ENCODE measurements at places on chromosomes 7 and 10. TPM values are rescaled to one million over a fixed set of nuclear protein-coding genes. Genes with fewer than 3 reads are reported as not detected.

The NOS3 gene
- 9.7 TPM for total RNA-seq

The SUN3 gene
- total RNA-seq = not detected

DNA sequence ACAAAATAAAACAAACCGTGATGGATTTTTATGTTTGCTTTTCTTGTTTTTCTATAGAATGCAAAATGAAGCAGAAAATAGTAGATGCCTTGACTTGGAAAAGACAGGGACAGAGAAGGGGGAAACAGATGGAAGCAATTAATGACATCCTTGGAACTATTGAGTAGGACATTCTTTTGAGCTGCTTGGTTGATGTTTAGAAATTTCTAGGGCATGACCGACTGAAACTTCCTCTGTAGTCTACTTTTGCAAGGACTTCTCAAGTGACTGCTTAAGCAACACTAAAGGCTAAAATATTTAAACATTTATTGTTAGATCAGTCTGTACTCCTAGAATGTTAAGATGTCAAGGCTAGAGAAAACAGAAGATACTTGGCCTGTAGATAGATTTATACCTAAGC is 49.4 kb downstream of the VCL start:
- H3K27me3 ChIP-seq = no peaks in the 10 kb centered on the region
- H3K4me1 ChIP-seq = no peaks in the 10 kb centered on the region
- no peak overlapping the region for H3K4me3 ChIP-seq
- peaks cover 78% of the 10 kb centered on the region for H3K36me3 ChIP-seq

DNA sequence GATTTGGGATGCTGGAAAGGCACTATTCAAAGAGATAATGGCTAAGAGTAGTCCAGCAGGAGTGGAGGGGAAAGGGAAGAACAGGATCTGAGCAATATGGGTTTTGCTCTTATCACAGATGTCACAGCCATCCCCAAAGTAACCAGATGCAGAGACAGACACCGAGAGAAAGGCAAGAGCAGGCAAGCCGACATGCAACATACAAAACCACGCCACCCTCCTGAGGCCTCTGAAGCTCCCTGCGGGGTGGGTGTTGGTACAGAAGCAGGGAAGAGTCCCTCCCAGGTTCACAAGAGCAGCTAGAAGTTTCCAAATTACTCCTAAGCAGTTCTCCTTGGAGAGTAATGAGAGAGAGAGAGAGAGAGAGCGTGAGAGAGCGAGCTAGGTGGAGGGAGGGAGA is 10.8 kb upstream of the C10orf53 start:
- H3K4me1 ChIP-seq = no peaks in the 10 kb centered on the region
- DNase-seq = no peak
- no peak overlapping the region for H3K4me3 ChIP-seq
- peaks cover 34% of the 10 kb centered on the region for H3K27me3 ChIP-seq
- no peak overlapping the region for H3K27ac ChIP-seq

DNA sequence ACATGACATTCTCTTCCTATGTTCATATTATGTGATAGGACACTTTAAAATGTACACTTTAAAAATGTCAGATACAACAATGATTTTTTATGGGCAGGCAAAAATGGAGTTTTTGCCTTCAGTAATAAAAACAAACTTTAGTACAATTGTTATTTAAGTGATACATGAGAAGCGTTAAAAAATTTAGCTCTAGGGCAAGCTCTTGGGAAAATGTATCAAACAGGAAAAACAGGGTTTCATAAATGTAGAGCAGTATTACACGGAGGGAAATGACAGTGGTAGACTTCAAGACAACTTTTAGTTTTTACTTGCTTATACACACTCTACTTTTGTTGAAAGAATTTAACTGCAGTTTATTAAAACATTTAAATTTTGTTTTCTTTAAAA is 1.5 kb downstream of the FHIP2A start:
- H3K27ac ChIP-seq = no peak overlapping the region
- DNase-seq = no peak
- peak overlapping the region; percentile 85 for H3K4me3 ChIP-seq
- H3K36me3 ChIP-seq = no peaks in the 10 kb centered on the region
- H3K27me3 ChIP-seq = no peaks in the 10 kb centered on the region
- no peaks in the 10 kb centered on the region for H3K4me1 ChIP-seq

DNA sequence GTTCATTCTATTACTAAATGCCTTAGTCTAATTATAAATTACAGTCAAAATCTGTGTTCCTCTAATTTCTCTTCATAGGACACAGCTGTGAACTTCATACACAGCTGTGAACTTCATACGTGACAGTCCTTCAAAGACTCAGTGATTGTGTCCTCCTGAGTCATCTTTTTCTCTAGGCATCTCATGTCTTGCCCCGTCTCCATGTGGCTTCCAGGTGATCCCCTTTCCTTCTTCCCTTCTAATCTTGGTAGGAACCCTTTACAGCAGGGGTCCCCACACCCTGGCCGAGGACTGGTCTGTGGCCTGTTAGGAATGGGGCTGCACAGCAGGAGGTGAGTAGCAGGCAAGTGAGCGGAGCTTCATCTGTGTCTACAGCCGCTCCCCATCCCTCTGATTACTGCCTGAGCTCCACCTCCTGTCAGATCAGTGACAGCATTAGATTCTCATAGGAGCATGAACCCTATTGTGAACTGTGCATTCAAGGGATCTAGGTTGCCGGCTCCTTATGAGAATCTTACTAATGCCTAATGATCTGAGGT is 14.0 kb upstream of the EIF5AL1 start:
- no peaks in the 10 kb centered on the region for H3K4me1 ChIP-seq
- DNase-seq = peak; percentile 67
- no peak overlapping the region for H3K27ac ChIP-seq
- H3K4me3 ChIP-seq = no peak overlapping the region
- H3K36me3 ChIP-seq = no peaks in the 10 kb centered on the region

- H3K27ac ChIP-seq = no peak overlapping the region
- no peak overlapping the region for H3K4me3 ChIP-seq
- H3K4me1 ChIP-seq = no peaks in the 10 kb centered on the region
- H3K27me3 ChIP-seq = no peaks in the 10 kb centered on the region
- no peak for DNase-seq
These were observed 231.7 kb downstream of the HDAC9 start for GRCh38 chr7:18727115-18727870.
